Activated CD8-positive, alpha-beta memory T cell treated with anti-CD3 and anti-CD28 coated beads for 24 hours (primary cell): ENCODE measurements at places on chromosomes 3 and 15.

DNA sequence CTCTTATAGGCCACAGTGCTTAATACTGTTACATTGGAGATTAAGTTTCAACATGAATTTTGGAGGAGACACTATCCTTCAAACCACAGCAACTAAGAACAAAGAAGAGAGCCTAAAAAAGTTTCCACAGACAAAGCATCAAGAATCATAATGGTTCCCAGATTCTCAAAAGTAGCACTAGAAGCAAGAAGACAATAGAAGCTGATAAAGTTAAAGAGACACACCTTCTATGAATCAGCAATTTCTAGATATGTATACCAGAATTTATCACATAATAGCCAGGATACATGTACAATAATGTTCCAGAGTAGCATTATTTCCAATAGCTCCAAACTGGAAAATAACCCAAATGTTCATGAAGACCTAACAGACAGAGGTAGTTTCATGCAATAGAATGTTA lies 12.2 kb downstream of the NKIRAS1 start:
- no peak for DNase-seq

GRCh38 chr3:88041005-88041404 lies 17.8 kb downstream of the CGGBP1 start:
- no peak for DNase-seq

DNA sequence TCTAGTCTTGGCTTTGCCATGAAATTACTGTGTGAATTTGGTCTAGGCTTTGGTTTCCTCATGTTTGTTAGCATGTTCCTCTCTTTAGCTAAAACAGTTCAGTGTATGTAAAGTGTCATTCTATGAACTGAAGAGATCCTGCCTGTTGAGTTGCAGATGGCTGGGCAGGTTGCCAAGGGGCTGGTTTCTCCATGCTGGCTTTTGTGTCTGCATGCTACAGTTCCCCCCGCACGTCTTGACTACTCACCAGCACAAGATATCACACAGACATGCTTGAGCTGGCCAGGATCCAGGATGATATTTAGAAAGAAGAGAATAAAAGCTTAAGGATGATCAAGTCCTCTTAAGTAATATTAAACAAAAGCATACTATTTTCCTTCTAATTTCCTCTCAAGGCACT lies 90.2 kb downstream of the CERS3 start:
- DNase-seq, result no peak

GRCh38 chr15:80779658-80780415 lies 667 bp downstream of the CEMIP start:
- DNase-seq, result no peak

DNA sequence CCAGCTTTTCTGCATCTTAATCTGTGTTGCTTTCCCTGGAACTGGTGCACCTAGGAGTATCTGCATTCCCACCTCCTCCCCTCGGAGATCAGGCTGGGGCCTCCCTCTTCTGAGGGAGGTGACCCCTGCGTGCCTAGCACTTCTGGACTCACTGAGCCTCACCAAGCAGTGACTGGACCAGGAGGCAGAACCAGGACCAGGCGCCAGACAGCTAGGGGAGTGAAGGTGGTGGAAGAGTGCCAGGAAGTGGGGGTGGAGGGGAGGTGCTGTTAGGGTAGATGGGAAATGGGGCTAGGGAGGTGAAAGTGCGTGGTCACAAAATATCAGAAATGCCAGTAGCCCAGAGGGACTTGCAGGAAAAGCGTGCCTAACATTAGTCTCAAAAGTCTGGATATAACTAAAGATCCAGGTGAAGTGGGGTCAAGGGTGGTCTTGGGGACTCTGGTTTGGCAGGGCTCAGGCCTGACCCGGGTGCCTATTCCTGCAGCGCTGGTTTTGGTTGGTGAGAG lies 1.2 kb downstream of the DUOXA2 start:
- DNase-seq, result no peak

GRCh38 chr3:71288269-71288930 lies 295.1 kb downstream of the FOXP1 start:
- no peak for DNase-seq

- no peak for DNase-seq
Observed at GRCh38 chr15:46091860-46092450, 457.1 kb downstream of the SQOR start.

- no peak for DNase-seq
Observed at GRCh38 chr3:16687221-16687620, 82.0 kb upstream of the DAZL start.

- DNase-seq, result no peak
Observed at GRCh38 chr3:158712443-158712842, 19.8 kb downstream of the RARRES1 start.

- no peak for DNase-seq
Observed at GRCh38 chr15:74957476-74958035, 984 bp upstream of the RPP25 start.

DNA sequence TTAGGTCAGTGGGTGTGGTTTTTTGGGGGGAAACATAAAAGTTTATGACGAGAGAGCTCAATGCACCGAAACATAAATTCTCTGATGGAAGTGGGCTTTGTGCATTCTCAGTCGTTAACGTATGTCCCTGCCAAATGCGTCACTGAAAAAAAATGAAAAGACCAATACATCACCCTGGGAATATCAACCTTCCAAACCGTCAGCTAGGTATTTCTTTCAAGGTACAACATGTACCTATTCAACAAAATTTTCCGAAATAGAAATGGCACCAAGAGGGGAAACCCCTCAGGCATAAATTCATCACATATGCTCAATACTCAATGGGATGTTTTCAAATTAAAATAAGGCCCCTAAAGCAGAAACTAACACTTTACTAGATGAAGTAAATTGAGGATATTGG lies 266.6 kb upstream of the SUCLG2 start:
- no peak for DNase-seq

DNA sequence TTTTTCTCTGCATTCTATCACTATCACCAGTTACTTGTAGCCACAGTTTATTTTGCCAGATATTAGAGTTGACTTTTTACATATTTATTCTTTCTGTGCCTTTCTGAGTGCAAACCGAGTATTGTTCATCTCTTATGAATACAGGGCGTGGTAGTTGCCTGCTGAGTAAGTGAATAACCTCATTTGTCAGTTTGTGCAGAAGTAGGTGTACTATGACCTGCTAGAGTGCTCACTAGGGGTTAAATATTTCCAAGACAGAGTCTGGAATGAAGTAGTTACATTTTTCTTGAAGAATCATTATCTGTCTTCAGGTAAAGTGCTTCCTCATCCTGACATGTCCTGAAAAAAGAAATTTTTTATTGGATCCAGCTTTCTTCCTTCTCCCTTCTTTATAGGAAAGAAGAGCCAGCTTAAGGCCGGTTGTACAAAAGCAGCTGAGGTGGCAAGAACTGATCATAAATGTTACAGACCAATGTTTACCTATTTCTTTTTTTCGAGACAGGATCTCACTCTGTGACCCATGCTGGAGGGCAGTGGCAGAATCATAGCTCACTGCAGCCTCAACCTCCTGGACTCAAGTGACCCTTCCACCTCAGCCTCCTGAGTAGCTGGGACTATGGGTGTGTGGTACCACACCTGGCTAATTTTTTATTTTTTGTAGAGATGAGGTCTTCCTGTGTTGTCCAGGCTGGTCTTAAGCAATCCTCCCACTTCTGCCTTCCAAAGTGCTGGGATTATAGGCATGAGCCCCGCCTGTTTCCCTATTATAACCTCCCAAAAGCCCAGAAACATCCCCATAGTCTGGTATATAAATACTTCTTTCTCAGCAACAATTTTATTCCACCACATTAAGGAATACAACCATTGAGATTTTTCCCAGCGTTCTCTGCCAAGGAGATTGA lies 182.5 kb downstream of the TPRG1 start:
- DNase-seq, result no peak

DNA sequence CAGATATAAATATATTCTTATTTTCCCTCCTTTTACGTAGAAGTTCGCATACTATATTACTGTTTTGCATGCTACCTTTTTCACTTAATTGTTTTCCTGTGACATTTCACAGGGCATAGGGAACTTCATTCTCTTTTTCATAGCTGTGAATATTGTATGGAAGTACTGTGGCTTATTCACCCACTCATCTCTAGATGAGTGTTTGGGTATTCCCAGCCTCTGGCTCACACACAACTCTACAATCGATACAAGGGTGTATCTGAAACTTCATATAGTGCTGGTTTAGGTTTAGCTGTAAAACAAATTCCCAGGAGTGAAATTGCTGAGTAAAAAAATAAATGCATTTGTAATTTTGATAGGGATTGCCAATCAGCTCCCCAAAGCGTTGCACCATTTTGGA lies 55.3 kb upstream of the MAGI1 start:
- no peak for DNase-seq

DNA sequence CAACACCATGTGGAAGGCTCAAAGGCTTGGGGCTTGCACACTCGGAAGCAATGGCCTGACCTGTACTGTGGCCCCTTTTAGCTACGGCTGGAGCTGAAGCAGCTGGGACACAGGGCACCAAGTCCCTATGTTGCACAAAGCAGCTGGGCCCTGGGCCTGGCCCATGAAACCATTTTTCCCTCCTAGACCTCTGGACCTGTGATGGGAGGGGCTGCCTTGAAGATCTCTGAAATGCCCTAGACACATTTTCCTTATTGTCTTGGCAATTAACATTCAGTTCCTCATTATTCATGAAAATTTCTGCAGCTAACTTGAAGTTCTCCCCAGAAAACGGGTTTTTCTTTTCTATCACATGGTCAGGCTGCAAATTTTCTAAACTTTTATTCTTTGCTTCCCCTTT lies 85.6 kb upstream of the ALDH1A3 start:
- DNase-seq, result no peak

DNA sequence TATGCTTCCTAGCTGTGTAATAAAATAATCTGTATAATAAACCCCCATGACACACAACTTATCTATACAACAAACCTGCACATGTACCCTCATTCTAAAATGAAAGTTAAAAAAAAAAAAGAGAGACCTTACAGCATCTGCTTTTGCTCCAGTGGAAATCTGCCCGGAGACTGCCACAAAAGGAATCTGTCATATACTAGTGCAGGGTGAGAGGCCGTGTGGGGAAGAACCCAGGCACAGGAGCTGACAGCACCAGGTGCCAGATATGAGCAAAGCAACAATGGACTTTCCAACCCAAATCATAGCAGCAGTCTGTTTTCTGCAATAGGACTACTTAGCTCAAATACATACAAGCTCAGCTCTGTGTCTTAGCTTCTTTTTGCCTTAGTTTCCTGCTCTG lies 346.5 kb downstream of the ROBO1 start:
- DNase-seq, result no peak

DNA sequence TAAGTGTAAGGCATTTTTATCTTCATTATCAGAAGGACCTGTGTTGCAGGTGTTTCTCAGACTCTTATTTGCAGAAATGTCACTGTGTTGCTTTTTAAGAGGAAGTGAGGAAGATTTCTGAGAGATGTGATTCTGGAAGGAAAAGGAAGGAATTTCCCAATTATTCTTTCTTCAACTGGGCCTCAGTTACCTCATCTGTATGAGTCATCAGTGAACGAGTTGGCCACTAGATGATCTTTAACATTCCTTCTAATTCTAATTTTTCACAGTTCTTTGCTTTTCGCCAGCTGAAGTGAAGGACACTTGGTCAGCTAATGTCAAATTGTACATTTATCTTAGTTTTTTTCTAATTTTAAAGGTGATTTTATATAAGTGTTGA lies 28.9 kb downstream of the CLEC3B start:
- no peak for DNase-seq

DNA sequence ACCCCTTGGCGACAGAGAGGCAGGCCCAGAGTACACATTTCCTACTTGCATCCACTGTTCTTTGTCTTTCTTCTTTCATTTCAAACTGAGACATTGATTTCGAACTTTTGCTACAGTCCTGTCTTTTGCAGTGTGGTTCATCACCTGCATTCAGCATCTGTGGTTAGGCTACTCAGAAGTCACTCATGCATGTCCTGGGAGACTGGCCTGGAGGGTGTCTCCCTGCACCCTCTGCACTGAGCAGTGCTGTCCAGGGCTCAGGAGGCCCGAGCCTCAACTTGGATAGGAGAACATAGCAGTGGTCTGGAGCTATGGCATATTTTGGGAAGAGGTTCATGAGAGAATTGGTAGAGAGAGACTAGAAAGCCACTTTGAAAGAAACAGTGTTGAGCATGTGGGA lies 240.2 kb upstream of the TPRG1 start:
- no peak for DNase-seq

DNA sequence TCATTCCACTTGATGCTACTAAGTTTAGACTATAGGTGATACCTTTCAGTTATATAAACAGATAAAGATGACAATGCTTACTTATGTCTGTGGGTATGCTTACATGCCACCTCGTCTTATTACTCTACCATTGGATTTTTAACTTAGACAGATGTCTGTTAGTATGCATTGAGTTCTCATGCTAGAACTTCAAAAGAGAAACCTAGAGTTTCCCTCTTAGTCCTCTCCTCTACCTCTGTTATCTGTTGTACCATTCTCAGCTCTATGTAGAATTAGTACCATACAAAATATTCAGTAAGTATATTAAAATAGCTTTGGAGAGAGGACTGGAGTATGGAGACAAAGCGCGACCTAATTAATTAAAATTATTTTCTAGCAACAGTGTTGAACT lies 111.3 kb downstream of the BBX start:
- DNase-seq, result no peak

DNA sequence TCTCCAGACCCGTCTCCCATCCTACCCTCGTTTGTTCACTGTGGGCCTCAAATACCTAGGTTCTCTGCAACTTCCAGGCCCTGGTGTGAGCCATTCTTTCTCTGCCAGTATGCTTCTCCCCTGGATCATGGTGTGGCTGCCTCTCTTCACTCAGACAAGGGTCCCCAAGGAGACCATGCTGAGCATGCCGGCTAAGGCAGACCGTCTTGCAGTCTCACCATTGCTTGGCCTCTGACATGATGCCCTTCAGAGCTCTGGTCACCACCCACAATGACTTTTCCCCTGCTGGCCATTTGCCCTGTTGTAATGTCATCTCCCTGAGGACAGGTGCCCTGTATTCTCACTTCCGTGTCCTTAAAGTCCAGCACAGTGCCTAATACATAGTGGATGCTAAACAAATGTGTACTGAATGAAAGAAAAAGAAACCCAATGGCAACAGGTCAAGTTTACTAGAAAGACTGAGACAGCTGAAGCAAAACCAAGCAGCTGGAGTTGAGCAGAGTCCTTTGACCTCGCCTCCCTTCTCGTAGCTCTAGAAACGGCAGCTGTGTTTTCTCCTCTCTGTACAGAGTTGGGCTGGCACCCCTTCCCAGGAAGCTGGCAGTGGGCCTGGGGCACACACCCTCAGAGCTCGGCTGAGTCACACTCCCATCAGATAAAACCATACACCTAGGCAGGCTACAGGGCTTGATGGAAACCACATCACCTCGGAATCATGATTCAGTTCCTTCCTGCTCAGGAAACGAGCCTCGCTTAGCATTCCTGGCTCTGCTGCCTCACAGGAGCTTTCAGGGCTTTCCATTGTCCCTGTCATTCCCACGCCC lies 8.6 kb downstream of the TLR9 start:
- peak; percentile 72 for DNase-seq

- DNase-seq, result no peak
Observed at GRCh38 chr3:143439817-143440216, 320.2 kb downstream of the CHST2 start.

GRCh38 chr3:16140116-16140893 lies 34.2 kb upstream of the GALNT15 start:
- DNase-seq, result no peak

GRCh38 chr15:98051734-98052133 lies 91.2 kb downstream of the ARRDC4 start:
- no peak for DNase-seq
